ENCODE measurements at places on chromosomes 6 and 20.

GRCh38 chr20:21089391-21089790 is 16.8 kb downstream of the LINC00237 start:
- no peak for DNase-seq

DNA sequence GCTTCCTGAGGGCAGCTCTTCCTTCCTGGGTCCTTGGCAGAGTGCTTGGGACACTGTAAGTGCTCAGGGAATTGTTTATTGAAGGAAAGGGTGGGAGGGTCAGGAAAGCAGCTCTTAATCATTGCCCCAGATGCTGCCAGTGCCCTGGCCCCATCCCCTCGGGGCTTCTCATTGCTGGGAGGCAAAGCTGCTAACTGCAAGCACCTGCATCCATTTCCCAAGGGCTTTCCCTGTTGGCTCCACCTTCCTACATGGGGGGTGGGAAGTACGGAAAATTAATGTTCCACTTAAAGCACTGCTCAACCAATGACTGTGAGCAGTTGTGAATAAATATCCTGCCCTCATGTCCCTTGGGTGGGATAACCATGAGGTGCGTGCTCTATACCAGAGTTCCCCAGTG is 56.4 kb downstream of the NDUFAF5 start:
- no peak for DNase-seq

GRCh38 chr20:51930775-51931174 is 128.5 kb upstream of the SALL4 start:
- no peak for DNase-seq

GRCh38 chr6:162751211-162751859 is 23.6 kb downstream of the PACRG start:
- DNase-seq: no peak

GRCh38 chr20:16639027-16639941 is 66.0 kb upstream of the KIF16B start:
- DNase-seq: no peak

- peak; percentile 24 for DNase-seq
Observed at GRCh38 chr6:167141667-167142432, 15.9 kb downstream of the GPR31 start.

GRCh38 chr6:15368873-15369272 is 123.0 kb downstream of the JARID2 start:
- DNase-seq: no peak

DNA sequence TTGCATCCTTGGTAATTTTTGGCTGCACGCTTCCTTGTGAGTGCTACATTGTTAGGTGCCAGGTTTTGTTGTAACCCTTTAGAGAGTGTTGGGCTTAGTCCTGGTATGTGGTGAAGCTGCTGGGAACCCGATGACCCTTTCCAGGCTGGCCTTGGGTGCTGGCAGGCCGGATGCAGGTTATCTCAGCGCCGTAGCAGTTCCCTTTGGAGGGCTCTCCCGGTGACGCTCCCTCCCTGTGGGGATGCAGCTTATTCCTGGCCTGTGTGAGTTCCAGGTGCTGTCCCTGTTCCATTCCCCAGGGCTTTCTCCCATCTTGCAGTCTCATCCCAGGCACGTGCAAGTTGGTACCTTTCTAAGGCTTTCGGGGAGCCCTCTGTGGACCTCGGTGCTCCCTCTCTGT is 13.9 kb upstream of the BHLHE23 start:
- DNase-seq: no peak

- no peak for DNase-seq
Observed at GRCh38 chr6:92979281-92979680, 440.1 kb downstream of the EPHA7 start.

Measured in activated T-helper 1 cell treated with anti-CD3 and anti-CD28 coated beads, Interleukin-2, amount 50 U/mL, for 16 hours (primary cell).